ENCODE measurements at places on chromosomes 6 and 20.

DNA sequence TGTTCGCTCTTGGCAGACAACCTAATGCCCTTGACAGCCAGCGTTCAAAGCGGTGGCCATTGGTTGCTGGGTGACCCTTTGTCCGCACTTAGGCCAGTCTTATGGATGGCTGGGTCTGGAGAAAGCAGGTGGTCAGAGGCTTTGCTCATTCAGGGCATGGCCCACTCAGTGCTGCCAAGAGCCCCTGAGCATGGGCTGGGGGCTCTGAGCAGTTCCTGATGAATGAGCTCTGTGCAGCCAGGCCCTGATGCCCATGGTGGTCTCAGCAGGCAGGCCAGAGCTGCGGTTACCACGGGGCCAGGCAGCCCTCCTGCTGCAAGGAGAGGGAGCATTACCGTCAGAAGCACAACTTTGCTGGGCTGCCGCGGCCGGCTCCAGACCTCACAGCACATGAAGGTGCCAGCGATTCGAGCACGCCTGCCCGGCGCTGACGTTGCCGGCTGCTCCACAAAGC, 36.3 kb downstream of the CDH4 start:
- no peak for DNase-seq

DNA sequence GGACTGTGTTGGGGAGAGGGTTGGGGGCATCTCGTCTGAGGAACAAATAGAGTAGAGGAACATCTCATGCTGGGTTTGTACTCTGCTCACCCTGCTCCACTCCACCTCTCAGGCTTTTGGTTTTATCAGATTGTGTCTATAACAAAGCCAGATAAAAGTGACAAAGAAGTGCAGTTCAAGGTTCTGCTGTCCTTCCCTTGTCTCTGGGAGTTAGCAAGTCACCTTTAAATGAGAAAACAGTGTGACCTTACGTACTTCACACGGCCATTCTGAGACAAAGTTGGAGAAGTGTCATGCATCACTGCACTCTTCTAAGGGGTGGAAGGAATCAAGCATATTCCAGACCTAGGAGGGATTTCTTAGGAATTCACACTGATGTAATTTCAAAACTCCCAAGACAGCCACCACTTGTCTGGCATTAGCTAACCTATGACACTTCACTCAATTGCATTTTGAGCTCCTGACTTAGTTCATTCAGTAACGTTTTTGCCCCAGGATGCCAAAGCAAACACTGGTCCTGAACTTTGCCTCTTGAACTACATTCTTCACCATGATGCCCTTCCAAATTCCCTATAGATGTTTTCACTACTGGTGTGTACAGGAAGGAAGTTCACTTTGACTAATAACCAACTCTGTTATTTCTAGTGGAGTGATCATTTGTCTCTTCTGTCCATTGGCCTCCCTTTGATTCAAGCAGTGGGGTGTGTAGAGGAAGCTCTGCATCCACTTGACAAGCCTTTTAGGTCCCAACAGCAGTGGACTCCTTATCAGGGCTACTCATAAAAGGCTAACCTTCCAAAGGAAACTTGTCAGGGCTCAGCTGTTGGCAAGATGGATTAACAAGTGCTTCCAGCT, 647.6 kb upstream of the FLRT3 start:
- DNase-seq = no peak

- no peak for DNase-seq
Observed at GRCh38 chr6:116887894-116888293, 10.9 kb downstream of the RFX6 start.

DNA sequence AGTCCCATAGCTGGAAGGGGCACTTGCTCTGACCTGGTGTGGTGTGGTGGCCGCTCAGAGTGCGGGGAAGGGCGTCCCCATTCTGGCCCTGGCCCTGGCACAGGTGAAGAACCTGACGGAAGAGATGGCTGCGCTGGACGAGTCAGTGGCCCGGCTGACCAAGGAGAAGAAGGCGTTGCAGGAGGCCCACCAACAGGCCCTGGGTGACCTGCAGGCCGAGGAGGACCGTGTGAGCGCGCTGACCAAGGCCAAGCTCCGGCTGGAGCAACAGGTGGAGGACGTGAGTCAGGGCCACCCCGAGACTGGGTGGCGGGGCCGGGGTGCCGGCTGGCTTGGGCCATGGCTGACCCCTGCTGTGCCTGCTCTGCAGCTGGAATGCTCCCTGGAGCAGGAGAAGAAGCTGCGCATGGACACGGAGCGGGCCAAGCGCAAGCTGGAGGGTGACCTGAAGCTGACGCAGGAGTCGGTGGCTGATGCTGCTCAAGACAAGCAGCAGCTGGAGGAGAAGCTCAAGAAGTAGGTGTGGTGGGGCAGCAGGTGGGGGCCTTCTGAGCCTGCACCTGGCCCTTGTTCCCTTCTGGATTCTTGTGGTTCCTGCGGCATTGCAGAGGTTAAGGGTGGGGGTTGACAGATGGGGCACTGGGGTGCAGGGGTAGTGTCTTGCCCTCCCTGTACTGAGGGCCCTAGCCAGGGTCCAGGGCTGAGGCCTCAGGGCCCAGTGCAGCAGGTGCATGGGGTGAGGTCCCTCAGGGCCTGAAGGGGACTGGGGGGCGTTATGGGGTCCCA, 40.8 kb downstream of the MYH7B start:
- DNase-seq = no peak

DNA sequence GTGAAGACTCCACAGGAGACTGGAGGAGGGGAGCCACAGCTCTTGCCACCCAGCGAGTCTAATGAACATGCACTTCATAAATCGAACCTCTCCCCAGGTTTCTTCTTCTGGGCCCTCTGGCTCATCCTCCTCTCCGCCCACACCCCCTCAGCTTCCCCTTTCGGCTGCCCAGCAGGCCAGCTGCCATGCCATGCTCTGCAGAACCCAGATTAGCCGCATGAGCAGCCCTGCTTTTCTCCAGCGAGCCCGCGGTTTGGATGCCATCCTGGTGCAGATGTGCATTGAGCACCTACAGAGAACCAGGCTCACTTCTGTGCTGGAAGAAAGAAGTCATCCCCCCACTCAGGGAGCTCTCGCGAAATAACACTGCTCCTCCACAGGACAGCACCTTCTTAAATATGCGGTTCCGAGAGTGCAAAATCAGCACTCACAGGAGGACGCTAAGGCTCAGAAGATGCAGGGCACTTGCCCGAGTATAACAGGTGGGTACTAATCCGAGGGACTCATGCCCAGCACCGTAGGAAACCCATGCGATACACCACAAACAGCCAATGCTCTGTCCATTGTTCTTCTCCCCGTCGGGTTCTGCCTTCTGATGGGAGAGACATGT, 143.0 kb upstream of the THBS2 start:
- no peak for DNase-seq

GRCh38 chr20:31605902-31606803, 1.1 kb downstream of the ID1 start:
- peak; percentile 37 for DNase-seq

DNA sequence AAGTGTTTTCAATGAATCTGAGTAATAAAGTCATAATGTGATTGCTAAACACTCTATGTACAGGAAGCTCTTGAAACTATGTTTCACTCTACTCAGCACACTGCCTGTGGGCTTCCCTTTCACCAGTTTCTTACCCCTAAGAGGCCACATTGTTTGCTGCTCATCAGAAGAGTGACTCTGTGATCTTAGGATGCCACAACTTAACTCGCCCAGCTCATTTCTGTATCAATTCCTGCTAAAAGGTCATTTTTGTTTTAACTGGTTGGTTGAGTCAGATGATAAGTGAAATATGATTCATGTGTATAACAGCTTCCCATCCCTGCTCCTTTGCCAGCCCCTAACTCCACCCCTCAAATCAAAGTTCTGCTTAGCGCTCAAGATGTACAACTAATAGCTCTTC, 9.8 kb upstream of the NDUFAF4 start:
- DNase-seq = no peak

DNA sequence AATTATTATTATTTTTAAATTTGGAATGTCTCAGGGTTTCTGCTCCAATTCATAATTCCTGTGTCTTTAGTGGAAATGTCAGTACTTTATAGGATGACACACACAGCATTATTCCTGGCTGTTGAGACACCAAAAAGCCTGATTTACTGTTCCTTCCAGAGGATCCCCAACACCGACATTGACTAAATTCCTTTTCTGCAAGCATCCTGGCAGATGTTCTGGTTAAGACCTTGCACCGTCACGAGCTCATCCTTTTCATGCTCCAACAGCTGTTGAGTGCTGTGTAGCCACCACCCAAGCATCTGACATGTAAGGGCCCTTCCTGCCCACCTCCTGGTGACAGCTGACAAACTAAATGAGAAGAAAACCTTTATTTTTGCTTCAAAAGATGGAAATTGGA, 284.3 kb upstream of the SULF2 start:
- no peak for DNase-seq

- DNase-seq = no peak
Observed at GRCh38 chr6:111727802-111728201, 122.1 kb upstream of the TRAF3IP2 start.

DNA sequence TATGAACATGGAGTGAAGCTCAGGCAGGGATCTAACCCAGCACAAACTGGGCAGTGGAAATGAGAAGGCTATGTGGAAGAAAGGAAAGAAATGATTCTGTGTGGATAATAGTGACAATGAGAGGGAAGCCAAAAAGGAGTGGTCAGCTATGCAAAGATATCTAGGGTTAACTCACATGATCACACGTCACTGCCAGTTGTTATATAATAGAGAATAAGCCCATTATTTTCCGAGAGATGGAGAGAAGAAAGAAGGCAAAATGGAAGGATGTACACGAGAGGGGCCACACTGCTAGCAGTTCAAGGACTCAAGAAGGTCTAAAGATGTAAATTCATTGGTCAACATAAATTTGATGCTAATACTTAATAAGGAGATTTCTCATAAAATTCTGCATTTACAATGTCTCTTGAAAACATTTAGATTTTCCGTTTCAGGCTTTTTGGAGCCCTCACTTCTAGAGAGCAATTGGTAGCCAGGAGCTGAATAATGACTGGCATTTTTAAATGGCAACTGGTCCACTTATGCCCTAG, 18.8 kb upstream of the RCAN2 start:
- DNase-seq = no peak

- no peak for DNase-seq
Observed at GRCh38 chr6:71544028-71544427, 255.4 kb downstream of the OGFRL1 start.

- DNase-seq = no peak
Observed at GRCh38 chr20:43345676-43346075, 112.0 kb upstream of the SRSF6 start.

- no peak for DNase-seq
Observed at GRCh38 chr6:108752733-108753590, 95.3 kb upstream of the ARMC2 start.

GRCh38 chr6:128410584-128410983, 109.8 kb downstream of the PTPRK start:
- DNase-seq = no peak

DNA sequence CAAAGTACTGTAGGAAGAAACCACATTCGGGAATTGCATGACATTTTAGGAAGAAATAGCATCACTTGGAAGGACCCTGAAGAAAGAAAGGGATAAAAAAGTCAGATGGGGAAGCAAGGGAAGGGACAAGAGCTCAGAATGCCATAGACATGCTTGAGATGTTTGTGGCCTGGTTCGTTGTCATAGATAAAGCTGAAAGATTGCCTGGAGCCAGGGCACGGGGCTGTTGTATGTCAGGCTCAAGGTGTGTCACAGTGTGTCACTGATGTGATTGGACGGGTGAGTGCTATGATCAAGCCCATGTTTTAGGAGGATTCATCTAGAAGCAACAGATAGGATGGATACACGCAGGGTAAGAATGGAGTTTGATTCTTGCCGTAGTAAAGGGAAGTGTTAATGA, 216.2 kb upstream of the SOX4 start:
- DNase-seq = no peak

DNA sequence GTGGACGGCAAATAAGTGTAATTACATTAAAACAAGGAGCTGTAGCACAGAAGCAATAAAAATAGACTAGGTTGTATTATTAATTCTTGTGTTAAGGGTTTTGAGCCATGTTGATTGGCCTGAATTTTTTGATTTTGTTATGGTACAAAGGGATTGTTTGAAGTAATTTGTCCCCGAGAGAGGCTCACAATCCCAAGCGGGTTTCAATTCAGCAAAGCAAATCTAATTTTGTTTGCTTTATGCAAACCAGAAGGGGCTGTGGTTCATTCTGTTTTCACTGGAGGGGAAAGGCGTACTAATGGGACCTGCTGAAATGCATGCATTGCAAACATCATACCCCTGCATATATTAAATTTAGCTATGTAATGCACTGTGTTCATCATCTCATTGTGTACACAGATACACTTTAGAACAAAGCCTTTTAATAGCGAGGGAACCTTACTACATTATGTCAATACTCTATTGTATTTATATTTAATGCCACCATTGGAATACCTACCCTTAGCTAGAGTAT, 379.5 kb upstream of the POU3F2 start:
- DNase-seq = no peak

GRCh38 chr6:96257751-96258150, 242.0 kb downstream of the FUT9 start:
- no peak for DNase-seq

- DNase-seq = peak; percentile 57
Observed at GRCh38 chr6:32664827-32665362, 1.6 kb downstream of the HLA-DQB1 start.

DNA sequence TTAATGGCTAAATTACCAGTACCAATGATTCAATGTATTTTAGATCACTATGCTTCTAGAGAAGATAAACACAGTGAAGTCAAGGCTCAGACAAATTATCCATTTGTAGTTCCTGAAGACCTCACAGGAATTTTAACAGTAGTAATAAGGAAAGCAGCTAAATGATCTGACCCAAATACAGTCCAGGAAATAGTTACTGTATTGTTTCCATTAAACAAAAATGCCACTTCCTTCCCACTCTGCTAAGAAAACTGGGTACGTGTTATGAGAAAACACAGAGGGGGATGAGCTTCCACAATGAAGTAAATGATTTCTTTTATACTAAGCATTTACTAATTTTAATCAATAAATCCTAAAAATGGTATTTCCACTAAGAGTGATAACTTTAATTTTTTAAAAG, 127.9 kb downstream of the CDK19 start:
- DNase-seq = no peak

GRCh38 chr6:87473419-87473903, 687 bp downstream of the SLC35A1 start:
- no peak for DNase-seq

GRCh38 chr6:109008537-109009235, 86.0 kb downstream of the SESN1 start:
- no peak for DNase-seq

DNA sequence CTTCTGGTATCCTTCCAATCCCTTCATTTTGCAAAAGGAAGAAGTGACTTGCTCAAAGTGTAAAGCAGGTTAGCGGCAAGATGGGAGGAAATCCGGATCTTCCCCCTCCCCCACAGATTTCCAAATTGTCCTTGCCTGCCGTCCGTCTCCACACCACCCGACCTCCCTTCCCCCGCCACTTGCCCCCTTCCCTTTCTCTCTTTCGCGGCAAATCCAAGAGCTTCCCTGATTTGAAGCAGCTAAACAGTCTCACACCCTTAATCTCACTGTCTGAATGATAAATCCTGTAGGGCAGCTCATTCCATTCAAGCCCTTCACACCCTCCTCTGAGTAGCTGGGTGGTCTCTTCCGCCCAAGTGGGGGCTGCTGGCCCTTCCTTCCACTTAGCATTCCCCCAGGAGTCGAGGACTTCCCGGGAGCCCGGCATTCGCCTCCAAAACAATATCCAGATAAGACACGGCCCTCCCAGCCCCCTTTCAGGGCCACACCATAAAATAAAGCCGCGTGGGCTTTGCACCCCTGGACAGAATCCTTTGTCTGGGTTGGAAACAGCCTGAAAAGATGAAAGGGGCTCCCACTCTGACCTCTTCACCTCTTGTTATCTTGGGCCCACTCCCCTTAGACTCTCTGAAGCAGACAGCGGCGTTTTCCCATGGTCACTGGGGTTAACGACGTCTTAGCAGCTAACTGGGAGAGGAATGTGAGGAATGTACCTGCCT, 44.0 kb upstream of the PIM1 start:
- DNase-seq = no peak

GRCh38 chr6:40854592-40854991, 184.4 kb downstream of the UNC5CL start:
- DNase-seq = no peak

Measured in activated T-cell treated with anti-CD3 and anti-CD28 coated beads, Interleukin-2, amount 50 U/mL, for 1 hour (primary cell).